ENCODE measurements at places on chromosomes 13 and 19.

DNA sequence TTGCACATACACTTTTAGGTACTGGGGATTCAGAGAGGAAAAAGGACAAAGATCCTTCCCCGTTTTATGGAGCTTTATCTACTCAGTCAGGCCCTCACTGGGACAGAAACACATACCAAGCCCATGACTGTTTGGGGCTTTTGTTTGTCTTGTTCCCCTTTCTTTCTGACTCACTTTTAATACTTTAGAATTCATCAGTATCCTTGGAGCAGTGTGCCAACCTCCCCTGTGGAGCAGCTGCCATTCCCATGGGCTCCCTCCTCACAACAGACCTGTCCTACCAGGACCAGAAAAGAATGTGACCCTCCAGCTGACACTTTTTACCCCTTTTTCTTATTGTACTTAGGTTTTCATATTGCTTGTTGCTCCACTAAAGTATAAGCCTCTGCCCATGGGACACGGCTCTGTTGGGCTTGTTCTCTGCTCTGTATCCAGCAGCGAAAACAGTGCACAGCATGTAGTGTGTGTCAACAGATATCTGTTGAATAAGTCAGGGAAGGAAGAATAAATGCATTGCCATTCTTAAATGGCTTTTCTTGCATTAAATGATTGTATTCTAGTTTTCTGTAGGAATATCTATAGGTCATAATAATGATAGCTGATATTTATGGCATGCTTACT lies 431.1 kb downstream of the EFNB2 start:
- peak; percentile 93 for DNase-seq

DNA sequence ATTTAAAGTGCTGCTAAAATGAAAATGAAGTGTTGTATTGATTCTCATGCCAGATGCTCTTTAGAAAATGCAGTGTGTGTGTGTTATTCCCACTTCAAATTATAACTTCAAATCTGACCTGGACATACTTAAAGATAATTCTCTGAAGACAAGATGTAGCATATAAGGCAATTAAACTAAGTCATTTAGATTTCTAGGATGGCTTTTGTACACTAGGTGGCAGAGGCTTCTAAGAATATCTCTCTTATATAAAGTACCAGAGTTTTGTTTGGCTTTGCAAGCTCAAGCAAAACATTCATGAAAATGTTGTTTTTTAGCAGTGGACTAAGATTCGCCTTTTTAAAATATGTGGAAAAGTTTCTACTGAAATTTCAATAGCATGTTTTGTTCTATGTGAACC lies 407.2 kb downstream of the GPC5 start:
- no peak for DNase-seq

DNA sequence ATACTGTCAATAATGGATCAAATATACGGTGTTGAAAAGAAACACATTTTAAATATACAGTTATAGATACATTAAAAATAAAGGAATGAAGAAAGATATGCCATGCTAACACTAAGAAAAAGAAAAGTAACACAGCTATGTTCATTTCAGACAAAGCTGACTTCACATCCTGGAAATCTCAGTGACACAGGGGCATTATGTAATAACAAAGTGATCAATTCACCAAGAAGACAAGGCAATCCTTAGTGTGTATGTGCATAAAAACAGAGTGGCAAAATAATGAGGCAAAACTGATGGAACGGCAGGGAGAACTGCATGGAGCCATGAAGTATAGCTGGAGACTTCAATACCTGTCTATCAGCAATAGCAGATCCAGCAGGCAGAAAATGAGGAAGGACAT lies 13.1 kb downstream of the ZNF14 start:
- no peak for DNase-seq

DNA sequence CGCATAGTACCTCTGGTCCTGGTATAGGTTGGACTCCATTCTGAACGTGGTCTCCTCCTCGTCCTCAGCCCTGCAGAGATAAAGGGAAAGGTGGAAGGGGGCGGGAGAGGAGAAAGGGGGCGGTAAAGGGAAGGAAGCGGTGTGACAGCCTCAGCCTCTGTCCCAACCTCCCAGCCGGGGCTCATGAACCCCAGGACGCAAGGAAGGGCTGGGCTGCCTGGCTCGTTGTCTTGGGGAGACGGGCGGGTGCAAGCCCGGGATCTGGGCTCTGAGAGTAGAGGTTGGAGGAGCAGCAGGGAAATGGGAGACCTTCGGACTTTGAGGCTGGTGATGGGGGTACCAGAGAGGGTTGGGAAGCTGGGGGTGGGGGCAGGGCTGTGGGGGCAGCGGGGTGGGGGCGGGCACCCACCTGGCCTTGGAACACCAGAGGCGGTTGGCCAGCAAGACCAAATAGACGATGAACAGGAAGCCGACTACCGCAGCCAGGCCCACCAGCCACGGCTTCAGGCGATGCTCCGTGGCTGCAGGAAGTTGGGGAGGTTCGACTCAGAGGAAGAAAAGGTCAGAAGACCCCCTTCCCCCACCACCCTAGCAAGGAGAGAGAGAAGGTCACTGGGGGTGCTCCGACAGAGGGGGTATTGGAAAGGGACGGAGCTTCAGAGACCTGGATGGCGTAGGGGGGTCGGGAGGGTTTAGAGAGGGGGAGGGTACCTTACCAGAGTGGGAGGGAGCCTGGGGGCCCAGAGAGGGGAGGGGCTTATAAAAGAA lies 1.7 kb downstream of the SMIM24 start:
- no peak for DNase-seq

DNA sequence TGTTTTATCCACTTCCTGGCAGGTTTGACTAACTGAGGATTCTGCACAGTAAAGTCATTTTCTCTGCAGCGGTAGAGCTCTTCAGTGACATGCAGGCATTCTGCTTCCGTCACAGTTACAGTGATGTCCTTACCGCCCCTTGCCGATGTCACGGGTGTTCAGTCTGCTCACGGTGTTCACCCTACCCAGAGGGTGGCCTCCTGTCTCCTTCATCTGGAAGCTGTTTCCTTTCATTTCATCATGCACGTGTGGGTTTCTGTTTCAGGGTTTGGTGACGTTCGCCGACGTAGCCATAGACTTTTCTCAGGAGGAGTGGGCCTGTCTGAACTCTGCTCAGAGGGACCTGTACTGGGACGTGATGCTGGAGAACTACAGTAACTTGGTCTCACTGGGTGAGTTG lies 33.4 kb downstream of the ZNF331 start:
- DNase-seq = no peak
